PC-9 (cell line): ENCODE measurements at places on chromosomes 1 and 21. TPM values are rescaled to one million over a fixed set of nuclear protein-coding genes. Genes with fewer than 3 reads are reported as not detected.

- no peaks in the 10 kb centered on the region for H3K27me3 ChIP-seq
- DNase-seq, result no peak
- H3K27ac ChIP-seq, result no peak overlapping the region
- no peaks in the 10 kb centered on the region for H3K4me1 ChIP-seq
- no peak overlapping the region for H3K4me3 ChIP-seq
These were observed 155.9 kb upstream of the NEGR1 start for GRCh38 chr1:72438270-72438669.

DNA sequence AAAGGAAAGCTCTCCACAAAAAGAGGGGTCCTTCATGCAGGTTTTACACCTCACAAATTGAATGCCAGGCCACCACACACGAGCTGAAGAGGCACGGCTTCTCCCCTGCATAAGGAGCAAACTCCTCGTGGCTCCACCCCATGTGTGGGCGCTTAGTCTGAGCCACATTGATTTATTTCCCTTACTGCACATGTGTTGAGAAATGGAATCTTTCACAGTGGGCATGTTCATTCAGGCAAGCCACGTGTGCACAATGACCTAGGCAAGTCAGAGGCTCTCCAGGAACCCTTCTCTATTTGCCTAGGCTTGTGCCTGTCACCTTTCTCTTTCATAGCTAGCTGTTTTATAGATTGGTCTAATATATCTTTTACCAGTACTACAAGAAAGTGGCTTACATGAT lies 120.5 kb downstream of the LTN1 start:
- H3K27ac ChIP-seq, result no peak overlapping the region
- H3K27me3 ChIP-seq, result no peaks in the 10 kb centered on the region
- no peaks in the 10 kb centered on the region for H3K4me1 ChIP-seq

ERICH3 gene
- not detected in 2 replicates for total RNA-seq

DNA sequence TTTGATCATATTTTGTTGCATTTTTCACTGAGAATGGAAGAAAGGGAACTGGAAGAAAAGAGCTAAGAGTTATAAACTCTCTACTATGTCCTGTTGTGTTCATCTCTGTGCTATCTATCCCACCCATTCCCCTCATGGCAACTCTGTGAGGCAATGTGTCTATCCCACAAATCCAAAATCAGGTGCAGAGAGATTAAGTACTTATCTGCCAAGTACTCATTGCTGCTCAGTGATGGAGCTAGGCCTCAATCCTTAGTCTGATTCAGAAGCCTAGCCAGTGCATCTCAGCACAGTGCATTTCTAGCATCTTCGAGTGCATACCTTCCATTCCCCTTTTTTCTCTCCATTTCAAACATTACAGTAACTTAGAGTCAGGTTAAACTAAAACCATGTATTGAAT lies 270.6 kb downstream of the TPR start:
- no peak for DNase-seq
- no peaks in the 10 kb centered on the region for H3K36me3 ChIP-seq
- no peaks in the 10 kb centered on the region for H3K27me3 ChIP-seq
- no peaks in the 10 kb centered on the region; the same call in 1 of the 2 replicates for H3K4me1 ChIP-seq
- no peak overlapping the region for H3K4me3 ChIP-seq
- H3K27ac ChIP-seq, result no peak overlapping the region

GRCh38 chr21:36769051-36769839 lies 70.3 kb downstream of the SIM2 start:
- H3K4me3 ChIP-seq, result no peak overlapping the region
- no peaks in the 10 kb centered on the region for H3K4me1 ChIP-seq
- no peaks in the 10 kb centered on the region for H3K27me3 ChIP-seq
- no peaks in the 10 kb centered on the region for H3K36me3 ChIP-seq

TSTD1 gene
- total RNA-seq, result 51.4 and 70.8 TPM in 2 replicates

- H3K27me3 ChIP-seq, result no peaks in the 10 kb centered on the region
- H3K4me1 ChIP-seq, result peaks cover 48% of the 10 kb centered on the region
- DNase-seq, result peak; percentile 82
- peak overlapping the region; percentile 83 for H3K4me3 ChIP-seq
- no peaks in the 10 kb centered on the region for H3K36me3 ChIP-seq
These were observed 1.7 kb downstream of the SPSB1 start for GRCh38 chr1:9294405-9294773.

DNA sequence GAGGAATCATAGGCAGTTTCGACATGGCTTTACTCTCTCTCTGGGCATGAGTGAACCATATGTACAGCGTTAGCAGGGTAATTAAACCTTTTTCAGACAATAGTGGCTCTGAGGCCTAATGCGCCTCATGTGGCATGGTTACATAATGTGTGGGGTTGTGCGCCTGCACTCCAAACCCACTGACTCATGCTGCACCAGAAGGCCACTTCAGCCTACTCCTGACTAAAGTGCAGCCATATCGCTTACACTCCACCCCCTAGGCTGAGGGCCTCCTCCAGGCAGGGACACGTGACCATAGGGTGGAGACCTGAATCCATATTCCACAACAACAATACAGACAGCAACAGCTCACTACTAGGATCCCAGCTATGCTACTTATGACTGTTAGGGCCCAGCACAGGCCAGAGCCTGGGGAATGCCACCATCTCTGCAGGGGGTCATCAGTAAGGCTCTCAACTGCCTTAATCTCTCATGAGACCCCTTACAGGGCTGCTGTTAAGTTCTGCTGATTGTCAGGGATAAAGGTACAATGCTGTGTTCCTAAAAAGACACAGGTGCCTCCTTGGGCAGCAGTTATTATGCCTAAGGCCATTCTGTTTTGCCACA lies 13.4 kb upstream of the ODF2L start:
- H3K27me3 ChIP-seq, result no peaks in the 10 kb centered on the region
- no peaks in the 10 kb centered on the region for H3K36me3 ChIP-seq
- H3K4me3 ChIP-seq, result no peak overlapping the region
